ENCODE measurements at places on chromosomes 6 and 20.

GRCh38 chr20:266596-267562, 9.4 kb downstream of the DEFB132 start:
- DNase-seq = peak; percentile 59

- no peak for DNase-seq
Observed at GRCh38 chr6:31243508-31243907, 28.4 kb downstream of the HLA-C start.

- no peak for DNase-seq
Observed at GRCh38 chr6:83884523-83884922, 25.0 kb downstream of the CYB5R4 start.

DNA sequence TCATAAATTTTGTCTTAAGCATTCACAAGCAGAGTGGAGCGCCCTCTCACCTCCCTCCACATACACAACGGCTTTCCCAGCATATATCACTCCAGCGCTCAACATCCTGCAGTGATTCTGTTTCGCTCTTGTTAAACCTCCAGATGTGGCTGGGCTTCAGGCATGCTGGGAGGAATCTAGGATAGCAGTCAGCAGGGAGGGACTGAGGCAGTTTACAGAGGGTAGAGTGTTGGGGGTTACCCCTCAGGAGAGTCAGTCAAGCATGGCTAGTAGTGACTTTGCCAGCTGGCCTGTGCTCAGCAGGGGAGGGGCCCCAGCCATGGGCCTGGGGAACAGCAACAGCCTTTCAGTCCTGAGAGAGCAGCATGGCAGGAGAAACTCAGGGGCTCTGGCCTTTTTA, 161.4 kb upstream of the FLRT3 start:
- DNase-seq = no peak

DNA sequence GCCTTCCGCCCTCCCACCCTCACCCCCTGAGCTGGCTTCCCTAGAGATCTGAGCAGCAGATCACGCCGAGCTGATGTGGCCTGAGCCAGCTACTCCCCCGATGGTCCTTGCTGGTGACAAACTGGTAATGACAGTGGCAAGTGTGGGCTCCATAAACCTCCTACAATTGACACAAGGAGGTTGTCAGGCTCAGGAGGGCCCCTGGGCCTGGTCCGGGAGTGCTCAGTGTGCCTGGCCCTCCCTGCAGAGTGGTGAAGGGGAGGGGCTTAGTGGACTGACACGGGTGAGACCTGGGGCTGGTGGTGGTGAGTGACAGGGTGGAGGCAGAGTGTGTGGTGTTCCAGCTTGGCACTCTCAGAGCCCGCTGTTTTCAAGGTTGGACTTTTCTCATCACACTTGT, 22.6 kb upstream of the MPC1 start:
- DNase-seq = no peak

GRCh38 chr6:41445261-41445660, 100.9 kb upstream of the FOXP4 start:
- no peak for DNase-seq

DNA sequence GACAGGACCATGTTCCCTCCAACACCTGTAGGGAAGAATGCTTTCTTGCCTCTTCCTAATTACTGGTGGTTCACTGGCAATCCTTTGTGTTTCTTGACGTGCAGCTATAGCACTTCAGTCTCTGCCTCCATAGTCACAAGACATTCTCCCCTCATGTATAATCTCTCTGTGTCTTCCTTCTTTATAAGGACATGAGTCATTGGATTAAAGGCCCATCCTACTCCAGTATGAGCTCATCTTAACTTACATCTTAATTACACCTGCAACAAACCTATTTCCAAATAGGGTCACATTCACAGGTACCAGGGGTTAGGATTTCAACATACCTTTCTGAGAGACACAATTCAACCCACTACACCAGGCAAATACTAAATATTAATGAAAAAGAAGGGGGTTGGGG, 213.6 kb downstream of the RNGTT start:
- DNase-seq = no peak

DNA sequence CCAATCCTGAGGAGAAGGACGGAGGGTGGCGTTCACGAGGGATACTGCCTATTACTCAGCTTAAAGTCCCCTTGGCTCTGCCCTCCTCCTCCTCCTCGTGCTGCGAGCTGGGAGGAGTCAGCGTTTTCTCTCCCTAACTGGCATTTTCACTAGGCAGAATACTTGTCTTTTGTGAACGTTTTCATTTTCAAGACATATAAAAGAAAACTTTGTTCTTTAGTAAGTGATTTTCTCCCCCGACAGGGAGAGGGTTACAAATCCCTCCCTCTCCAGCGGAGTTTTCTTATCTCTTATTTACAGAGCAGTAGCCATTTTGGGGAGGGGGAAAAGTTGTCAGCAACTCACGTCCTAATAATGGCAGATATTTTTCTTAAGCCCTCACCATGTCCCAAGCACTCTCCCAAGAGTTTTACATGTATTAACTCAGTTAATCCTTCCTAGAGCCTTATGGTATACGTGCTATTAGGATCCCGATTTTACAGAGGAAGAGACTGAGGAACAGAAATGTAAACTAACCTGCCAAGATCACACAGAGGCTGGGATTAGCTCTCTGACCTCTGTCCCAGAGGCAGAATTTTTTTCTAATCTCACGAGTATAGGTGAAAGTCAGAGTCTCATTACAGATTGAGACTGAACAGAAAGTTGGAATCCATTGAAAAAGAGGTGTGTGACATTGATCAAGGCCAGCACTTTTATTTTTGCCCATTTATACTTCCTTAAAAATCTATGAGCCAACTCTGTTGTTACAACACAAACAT, 30.0 kb upstream of the ZNF217 start:
- peak; percentile 8 for DNase-seq

DNA sequence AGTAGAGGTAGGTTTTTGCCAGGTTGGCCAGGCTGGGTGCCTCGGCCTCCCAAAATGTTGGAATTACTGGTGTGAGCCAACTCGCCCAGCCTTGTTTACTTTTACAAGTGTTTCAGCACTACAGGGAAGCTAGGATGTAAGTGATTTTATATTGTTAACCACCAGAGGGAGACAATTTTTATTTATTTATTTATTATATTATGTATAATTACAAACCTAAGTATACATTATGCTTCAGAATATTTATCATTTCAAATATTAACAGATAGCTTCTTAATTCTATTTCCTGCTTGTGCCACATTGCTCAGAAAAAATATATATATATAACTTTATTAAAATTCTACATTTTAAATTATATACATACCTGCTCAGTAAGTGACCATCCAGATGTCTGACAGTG, 9.8 kb downstream of the MMUT start:
- no peak for DNase-seq

DNA sequence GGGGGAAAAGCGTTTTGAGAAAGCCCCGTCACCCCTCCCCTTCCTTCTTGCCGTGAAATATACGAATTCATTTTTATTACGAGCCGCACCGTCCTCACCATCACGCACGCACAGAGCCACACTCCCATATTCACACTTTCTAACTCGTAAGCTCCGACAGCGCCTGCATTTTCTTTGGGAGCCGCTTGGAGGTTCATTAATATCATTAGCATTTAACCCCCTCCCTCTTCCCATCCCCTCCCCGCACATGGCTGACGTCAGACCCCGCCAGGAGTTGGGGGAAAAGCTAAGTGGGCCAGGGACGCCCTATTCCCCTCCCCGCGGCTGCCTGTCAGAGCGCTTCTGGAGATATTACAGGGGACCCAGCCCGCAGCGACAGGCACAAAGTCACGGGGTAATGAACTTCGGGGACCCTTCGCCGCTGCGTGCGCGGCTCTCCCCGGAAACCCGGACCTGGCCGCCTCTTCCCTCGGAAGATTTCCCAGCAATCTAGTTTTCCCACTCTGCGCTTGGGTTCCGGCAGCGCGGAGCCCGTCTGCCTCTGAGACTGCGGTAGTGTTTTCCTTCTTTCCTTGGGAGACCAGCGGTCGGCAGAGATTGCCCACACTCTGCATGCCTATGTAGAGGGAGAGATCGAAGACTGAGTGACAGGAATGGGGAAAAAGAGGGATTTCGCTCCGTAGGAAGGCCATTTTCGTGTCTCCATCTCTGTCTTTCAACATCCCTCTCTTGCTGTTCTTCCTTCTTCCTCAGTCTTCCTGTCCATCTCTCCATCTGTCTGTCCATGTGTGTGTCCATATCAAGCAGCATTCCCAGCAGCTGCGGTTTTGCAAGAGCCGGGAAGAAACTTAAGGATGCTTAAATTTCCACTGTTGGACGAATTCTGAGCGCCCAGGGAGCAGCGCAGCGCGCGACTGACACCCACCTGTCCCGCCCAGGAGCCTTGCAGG, at the start of gene NR2E1:
Gene NR2E1 (plus strand): TSS at position 309 of the 950 bp plus-strand sequence. CDS start 744 bp downstream, outside the sequence.
- DNase-seq = no peak

GRCh38 chr6:110351546-110351945, 6.6 kb downstream of the METTL24 start:
- DNase-seq = no peak

- no peak for DNase-seq
Observed at GRCh38 chr6:92111386-92111785, 1308.0 kb downstream of the EPHA7 start.

GRCh38 chr6:3061501-3061941, 6.8 kb upstream of the RIPK1 start:
- DNase-seq = no peak

DNA sequence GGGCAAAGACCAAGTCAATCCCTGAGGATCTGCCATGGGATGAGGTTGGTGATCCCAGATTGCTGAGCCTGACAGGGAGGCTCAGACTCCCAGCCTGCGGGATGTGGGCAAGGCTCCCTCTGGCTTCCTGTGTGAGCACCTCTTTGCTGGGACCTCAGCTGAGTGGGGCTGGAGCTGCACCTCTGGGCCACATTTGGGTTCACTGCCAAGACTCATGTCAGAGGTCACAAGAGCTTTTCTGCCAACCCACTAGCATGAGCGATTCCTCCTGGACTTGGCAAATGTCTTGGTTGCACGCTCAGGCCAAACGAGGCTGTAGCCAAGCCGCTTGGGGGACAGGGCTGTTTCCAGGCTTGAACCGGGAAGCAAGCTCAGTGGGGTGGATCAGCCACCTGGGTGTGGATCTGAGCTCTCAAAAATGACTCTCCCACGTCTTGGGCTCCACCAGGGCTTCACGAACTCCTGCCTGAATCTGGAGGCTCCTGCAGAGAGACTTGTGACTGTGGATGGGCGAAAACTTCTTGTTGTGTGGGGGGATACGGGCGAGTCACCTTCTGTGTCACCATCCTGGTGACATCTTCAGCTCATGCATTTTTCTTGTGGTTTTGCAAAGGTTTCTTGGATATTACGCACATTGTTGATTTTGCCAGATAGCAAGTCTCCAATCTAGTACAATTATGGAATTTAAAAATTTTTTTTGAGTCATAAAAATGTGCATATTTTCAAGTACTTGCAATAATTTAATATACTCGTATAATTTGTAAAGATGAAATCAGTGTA, 359.5 kb downstream of the CDH4 start:
- DNase-seq = no peak

- peak; percentile 51 for DNase-seq
Observed at GRCh38 chr6:2931970-2932748, 29.1 kb upstream of the SERPINB9 start.

GRCh38 chr20:2867081-2867864, 6.0 kb upstream of the PTPRA start:
- no peak for DNase-seq

- peak; percentile 69 for DNase-seq
Observed at GRCh38 chr6:107489636-107490565, at the start of gene SOBP. SOBP (plus strand) TSS chr6:107490117; CDS start chr6:107490617, 500 bp downstream.

DNA sequence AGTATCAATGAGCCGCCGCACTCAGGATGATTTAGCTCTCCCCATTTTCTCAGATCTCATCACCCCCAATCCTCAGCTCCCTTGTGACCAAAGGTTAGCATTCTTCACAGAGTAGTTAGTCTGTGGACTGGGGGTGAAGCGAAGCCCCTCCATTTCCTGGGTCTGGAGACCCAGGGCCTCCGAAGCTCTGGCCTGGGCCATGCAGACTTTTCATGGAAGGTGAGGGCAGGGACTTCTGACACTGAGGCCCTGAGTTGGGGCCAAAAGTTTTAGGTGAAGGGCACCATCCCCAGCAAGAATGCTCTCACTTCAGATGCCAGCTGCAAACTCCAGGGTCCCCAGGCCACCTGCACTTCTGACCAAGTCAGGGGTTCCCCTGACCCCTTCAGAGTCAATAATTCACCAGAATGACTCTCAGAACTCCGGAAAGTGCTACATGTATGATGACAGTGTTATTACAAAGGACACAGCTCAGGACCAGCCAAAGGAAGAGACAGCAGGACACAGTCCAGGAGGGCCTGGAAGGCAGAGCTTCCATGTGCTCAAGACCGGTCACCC, 65.7 kb upstream of the DUSP22 start:
- DNase-seq = no peak

DNA sequence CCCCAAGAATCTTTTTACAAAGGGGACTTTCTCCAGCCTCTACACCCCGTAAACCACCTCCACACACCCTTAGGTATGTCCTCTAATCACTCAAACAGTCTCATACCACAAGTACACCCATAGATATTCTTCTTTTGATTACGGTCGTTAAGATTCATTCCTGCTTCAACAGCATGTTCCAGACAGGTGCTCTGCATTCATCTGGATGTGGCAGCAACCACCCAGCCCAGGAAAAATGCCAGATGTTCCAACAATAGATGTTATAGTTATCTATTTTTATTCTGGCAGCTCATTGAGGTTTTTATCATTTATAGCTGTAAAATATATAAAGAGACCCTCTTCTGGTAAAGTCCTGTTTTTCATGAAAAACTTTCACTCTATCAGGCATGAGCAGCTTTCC, 60.7 kb downstream of the SIM1 start:
- DNase-seq = no peak

GRCh38 chr20:10300582-10301446, 82.2 kb downstream of the SNAP25 start:
- DNase-seq = no peak

- DNase-seq = no peak
Observed at GRCh38 chr6:170188571-170189001, 102.3 kb downstream of the DLL1 start.

DNA sequence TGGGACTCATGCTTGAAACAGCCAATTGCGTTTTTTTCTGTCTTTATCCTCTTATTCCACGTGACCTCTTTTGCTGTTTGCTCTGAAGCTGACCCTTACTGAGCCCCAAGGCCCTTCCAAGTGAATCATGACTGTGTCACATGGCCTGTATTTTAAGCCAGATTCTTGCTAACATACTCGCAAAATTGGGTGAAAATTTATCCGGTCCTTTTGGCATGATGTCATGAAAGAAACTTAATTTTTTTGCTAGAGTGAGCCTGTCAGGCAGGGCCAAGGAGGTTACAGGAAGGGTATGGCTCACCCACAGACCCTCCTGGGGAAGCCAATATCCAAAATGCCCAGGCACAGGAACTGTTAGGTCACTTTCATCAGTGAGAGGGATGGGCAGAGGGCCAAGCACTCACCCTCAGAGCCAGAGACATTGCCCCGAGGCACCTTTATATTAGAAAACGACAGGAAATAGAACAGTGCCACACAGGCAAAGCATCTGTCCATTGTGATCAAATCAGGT, 296.7 kb downstream of the CDH26 start:
- DNase-seq = no peak

All from nucleus accumbens (tissue), 56 donors.